ENCODE measurements at places on chromosomes 11 and 22.

DNA sequence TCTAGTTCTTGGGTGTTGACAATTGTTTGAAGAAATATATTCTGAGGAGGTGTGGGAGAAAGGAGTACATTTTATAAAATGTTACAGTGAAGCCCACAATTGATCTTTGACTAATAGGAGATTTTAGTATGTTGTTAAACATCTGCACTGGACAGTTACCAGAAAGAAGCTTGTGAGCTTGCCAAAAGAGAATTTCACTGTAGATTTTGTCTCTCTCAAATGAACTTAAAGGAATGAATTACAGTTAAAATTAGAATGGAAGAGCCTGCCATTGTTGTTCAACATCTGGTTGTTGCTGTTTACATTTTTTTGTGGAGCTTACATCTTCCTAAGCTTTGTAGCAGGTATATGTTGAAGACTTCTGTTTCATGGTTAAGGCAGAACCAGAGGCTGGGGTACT lies 620.5 kb upstream of the CCDC179 start:
- DNase-seq: no peak

- peak; percentile 79 for DNase-seq
Measured at GRCh38 chr11:6473451-6474412, at the start of gene TRIM3. Gene TRIM3, minus strand, starts transcription at chr11:6473941. Its CDS starts 8,246 bp downstream, at chr11:6465695.

- no peak for DNase-seq
Measured at GRCh38 chr11:7495882-7496551, 10.7 kb downstream of the OLFML1 start.

DNA sequence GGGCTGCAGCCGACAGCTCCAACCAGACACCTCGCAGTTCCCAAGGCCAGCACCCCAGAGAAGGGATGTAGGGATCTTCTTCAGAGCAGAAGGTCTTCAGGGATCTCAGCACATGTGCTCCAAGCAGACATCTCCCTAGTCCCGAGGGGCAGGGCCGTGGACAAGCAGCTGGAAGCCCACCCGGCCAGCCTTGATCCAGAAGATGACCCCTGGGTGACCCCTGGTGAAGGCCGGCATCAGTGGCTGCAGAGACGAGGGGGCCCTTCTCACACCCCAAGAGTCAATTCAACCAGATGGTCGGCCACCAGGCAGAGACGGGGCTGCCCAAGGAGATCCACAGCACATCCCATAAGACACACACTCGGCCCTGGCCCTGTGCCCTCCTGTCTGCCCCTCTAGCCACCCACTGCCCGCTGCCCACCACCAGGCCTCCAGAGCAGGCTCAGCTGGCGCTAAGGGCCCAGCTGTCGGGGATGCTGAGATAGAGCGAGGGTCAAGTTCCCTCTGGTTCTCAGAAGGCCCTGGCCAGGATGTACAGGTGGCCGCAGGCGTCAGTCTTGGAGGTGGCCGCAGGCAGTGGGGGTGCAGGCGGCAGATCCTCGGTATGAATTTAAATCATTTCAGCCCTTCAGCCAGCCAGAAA lies 168.3 kb downstream of the BRD1 start:
- DNase-seq: no peak

DNA sequence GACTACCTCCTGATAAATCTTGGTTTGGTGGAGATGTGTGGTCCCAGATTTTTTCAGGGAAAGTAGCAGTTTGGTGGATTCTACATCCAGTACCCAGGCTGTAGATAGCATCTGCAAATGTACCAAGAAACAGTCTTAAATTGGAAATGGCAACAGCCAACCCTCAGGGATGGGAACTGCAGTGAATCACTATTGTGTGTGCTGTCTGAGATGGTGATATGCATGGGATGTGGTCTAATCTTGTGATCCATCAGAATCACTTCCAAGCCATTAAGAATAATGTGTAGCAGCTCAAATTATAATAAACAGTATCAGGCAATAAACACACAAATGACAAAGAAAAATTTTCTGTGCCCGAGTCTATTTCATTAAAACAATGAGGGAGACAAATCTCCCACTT lies 3.4 kb downstream of the OLFML1 start:
- DNase-seq: no peak

DNA sequence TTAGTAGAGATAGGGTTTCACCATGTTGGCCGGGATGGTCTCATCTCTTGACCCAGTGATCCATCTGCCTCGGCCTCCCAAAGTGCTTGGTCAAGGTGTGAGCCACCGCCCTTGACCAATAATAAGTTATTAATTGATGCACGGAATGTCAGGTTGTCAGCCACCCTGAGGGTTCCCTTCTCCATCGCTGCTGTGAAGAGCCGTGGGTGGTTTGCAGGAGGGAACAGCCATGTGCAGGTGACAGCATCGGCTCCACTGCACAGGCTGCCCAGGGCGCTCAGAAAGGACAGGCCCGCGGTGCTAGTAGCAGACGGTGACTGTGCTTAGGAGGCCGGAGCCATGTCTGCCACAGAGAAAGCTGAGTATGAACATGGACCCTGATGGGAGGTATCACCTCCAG lies 814.0 kb downstream of the BRD1 start:
- DNase-seq: no peak

GRCh38 chr11:111423250-111423615 lies 44.2 kb upstream of the POU2AF1 start:
- no peak for DNase-seq

DNA sequence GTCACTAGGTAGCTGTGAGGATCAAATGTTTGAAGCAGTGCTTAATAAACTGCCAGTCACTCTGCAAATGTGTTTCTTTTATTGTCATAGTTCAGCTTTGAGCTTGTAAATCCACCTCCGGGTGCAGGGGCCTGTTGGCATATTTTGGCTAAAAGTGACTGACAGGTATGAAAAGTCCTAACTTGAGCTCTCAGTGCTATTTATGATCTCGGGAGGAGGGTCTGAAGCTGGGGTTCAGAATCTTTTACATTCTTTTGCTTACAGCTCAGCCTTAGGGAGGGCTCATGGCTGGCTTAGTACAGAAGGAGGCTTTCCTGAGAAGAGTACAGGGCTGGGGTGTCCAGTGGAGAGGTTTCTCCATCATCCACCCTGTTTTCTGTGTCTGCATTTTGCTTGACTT lies 1.5 kb downstream of the ASPHD2 start:
- DNase-seq: no peak

GRCh38 chr11:38438091-38438490 lies 1840.1 kb upstream of the RAG2 start:
- DNase-seq: no peak

GRCh38 chr11:103862094-103862801 lies 174.2 kb upstream of the DDI1 start:
- DNase-seq: no peak

GRCh38 chr11:103542851-103543250 lies 433.6 kb downstream of the DYNC2H1 start:
- no peak for DNase-seq

DNA sequence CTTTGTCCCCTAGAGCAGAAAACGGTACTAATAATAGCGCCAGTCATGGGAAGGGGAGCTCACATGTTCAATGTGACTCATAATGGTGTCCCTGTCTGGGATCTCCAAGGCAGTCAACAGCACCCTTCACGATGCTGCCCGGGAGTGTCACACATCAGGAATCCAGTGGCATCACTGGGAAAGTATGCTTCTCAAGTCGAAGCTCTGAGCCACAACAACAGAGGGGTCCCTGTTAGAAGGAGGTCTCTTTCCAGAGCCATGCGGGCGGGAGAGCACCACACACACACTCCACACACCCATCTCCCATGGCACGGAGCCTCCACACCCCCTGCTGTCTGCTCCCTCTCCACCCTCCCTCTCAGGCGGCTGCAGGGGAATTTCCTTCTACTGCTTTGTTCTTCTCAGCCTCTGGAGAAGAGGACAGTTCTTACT lies 119.7 kb downstream of the ETS1 start:
- peak; percentile 28 for DNase-seq

DNA sequence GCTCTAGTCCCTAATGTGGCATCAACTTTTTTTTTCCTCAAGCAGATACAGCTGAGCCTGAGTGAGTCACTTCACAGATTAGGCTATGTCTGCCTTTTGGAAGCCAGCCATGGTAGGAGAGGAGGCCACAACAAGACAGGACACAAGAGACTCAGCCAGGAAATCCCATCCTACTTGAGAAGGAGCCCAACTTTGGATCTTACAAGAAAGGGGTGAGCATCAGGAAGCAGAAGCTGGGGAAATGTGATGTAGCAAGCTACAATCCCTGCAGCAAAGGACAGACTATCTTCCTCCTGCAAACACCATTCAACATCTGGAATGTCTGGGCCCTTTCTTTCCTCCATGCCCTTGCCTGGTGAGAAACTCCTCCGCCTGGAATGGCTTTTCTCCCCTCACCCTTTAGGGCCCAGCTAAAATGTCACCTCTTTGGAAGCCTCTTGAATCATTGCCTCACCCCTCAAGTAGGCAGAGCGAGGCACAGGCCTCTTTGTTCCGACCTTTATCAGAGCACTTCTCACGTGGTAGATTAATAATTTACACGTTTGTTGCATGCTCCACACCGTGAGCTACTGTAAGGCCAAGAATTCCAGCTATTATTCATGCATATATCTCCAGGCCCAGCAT lies 156.4 kb upstream of the PITPNB start:
- no peak for DNase-seq

GRCh38 chr11:102306817-102307726 lies 10.2 kb upstream of the BIRC3 start:
- DNase-seq: no peak

DNA sequence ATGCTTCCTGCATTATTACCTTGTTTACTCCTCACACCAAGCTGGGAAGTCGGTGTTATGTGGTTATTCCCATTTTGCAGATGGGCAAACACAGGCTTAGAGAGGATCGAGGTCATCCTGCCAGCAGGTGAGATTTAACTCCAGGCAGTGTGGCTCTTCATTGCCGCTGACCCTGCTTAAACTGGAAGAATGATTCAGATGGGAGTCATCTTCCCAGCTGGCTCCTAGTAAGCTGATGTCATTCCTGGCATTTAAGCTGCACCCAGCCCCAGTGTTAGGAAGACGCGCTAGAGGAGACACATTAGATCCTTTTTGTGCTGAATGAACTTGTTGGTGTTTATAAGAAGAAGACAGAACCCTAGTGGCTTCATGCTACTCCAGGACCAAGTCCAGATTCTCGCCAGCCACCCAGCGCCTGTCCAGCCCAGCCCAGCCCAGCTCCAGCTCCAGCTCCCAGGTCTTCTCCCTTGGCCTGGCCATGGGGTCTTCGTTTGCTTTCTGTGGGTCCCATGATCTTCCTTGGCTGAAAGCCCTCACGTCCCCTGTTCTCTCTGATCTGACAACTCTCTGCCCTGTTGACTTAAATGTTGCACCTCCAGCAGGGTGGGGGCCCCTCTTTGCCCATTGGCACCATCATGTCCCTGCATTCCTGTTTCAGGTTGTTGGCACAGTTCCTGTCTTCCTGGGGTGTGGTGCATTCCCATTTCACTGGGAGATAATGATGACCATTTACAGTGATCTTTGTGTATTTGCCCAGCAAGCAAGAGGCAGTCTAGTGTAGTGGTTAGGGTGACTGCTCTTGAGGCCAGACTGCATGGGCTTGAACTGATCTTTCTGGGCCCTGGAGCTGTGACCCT lies 13.6 kb downstream of the PARVB start:
- no peak for DNase-seq

GRCh38 chr11:110522471-110522870 lies 92.7 kb downstream of the FDX1 start:
- no peak for DNase-seq

- DNase-seq: no peak
Measured at GRCh38 chr11:56764976-56765375, 16.5 kb upstream of the OR9G4 start.

GRCh38 chr22:19035474-19036228 lies 86.6 kb downstream of the DGCR2 start:
- DNase-seq: no peak

GRCh38 chr11:9914064-9914463 lies 250.2 kb downstream of the SWAP70 start:
- no peak for DNase-seq

DNA sequence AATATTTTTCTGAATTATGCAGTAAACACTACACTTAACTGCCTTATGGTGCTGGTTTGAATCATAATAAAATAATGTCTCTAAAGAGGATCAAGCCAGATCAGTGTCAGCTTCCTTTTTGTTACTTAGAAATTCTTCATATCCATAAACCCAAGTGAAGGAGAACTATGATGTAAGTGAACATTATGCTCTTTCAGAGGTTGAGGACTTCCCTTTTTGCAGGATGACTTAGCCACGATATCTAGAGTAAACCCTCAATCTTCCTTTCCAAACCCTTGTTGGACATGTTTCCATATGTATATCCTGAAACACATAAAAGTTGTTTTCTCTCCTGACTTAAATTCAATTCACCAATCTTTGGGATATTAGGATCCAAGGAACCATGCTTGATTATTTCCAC lies 19.1 kb downstream of the OR8D1 start:
- no peak for DNase-seq

DNA sequence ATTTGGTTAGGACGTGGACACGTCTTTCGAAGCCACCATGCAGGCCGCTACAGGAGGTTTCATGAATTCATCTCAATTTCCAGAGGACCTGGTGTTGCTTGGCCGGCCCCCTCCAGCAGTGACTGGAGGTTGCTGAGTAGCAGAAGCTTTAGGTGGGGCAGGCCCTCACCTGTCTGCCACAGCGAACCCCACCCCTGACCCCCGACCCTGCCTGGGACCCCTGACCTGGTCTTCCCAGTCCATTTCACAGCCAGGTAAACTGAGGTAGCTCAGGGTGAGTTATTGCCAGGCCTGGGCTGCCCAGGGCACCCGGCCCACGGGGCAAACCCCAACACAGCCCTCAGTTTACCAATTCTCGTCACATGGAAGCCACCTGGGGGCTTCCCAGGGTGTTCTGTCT lies 39.1 kb upstream of the SMIM38 start:
- DNase-seq: no peak

- DNase-seq: no peak
Measured at GRCh38 chr11:33753304-33753967, 17.2 kb upstream of the CD59 start.

- DNase-seq: no peak
Measured at GRCh38 chr11:1155274-1155693, 2.5 kb upstream of the MUC5AC start.

GRCh38 chr22:36327922-36328551 lies 59.7 kb downstream of the MYH9 start:
- no peak for DNase-seq

DNA sequence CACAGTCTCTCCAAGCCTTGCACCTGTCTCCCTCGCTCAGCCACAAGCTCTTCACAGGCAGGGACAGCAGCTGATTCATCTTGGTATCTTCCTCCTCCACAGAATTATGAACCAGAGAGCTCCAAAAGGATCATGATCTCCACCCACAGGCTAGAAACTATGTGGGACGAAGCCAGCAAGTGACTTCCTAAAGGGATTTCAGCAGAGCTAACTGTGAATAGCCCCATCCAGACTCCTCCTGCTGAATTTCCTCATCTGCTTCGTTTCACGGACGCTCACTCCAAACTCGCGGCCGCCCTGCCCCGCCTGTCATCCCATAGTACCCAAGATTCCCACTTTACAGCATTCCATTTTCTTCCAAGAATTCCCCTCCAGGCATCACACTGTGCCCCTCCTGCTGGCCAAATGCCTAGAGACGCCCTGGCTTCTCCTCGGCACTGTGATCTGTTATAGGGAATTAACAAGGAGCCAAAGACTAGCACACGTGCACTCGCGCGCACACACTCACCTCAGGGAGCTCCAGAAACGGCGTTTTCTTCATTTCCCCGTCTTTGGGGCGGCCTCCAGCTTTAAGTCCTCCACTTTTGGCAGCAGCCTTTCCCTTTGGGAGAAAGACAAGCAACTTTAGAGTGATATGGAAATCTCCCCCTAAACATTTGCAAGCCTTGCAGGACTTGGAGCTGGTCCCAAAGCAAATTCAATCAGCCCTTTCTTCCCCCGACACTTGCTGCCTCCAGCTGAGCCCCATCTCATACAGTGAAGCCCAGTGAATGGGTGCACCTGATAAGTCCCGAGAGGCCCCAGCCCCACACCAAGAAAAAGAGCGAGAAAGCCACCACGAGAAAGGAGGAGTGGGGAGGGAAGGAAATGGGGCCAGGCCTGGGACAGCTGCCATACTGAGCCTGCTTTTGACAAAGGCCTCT lies 35.5 kb downstream of the SPATA19 start:
- no peak for DNase-seq
